ENCODE measurements at places on chromosomes 12 and 14.
A peak's percentile ranks its signal among the peaks of the same experiment; 100 is the strongest.

DNA sequence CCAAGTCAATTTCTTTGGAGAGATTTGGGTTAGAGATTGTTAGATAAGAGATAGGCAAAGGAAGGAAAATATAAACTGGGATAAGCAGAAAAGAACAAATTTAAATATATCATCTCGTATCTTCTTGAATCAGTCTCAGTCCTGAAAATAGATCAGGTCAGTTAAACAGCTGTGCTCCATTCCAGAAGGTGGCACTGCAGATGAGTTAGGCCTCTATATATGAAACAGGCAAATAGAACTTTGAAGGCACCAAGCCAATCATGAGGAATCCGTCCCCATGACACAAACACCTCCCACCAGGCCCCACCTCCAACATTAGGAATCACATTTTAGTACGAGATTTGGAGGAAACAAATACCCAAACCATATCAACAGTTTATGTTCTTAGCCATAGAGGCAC is 605.5 kb upstream of the USP15 start:
- no peak for DNase-seq

DNA sequence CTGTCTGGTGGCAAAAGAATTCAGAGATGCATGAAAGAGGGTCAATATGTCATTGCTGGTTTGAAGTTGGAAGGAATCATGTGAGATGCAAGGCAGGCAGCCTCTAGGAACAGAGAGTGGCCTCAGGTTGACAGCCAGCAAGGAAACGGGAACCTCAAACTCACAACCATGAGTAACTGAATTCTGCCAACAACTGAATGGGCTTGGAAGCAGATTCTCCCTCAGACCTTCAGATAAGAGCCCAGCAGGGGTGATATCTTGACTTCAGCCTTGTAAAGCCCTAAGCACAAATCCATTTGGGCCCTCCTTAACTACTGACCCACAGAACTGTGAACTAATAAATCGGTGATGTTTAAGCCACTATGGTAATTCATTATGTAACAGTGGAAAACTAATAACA is 35.8 kb downstream of the USP15 start:
- DNase-seq, result no peak

- no peak for DNase-seq
Observed at GRCh38 chr12:57233357-57234232, 4.1 kb downstream of the SHMT2 start.

DNA sequence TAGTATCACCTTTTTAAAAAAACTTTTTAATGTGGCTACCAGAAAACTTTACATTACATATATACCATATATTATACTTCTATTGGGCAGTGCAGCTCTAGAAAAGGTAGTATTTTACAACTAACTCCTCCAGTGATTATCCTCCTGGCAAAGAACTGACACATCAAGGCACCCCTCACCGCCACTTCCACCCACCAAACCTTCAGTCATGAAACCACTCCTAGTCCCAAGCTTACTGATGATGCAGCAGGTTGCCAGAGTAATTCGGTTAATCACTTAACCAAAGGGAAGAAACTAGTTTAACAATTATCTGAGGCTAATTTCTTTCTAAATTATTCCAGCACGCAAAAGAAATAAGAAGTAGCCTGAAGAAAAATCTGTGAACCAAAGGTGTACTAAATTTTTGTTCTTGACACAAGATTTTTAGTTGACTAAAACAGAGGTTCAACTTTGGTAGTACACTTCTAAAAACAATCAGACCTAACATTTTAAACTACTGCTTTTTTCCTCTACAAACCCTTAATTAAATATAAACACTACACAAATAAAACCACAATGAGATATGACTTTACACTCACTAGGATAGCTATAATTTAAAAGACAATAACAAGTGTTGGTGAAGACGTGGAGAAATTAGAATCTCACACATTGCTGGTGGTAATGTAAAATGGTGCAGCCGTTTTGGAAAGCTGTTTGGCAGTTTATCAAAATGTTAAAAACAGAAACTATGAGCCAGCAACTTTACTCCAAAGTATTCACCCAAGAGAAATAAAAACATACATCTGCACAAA is 16.7 kb downstream of the SPPL3 start:
- no peak for DNase-seq

DNA sequence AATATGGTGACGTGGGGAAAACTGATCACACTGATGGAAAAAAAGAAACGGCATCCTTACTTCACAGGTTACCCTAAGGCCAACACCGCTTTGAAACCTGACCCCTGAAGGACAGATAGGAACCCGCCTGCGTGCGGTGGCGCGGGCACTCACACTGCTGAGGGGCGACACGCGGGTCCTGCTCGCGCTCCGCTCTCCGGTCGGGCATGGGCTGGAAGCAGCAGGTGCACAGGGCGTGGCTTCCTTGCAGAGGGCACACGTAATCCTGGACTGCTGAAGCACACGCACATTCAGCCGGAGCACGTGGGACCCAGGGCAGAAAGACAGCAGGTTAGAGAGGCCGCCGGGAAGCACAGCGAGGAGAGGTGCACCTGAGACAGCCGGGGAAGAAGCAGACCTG is 22.8 kb upstream of the GOLGA3 start:
- DNase-seq, result no peak

DNA sequence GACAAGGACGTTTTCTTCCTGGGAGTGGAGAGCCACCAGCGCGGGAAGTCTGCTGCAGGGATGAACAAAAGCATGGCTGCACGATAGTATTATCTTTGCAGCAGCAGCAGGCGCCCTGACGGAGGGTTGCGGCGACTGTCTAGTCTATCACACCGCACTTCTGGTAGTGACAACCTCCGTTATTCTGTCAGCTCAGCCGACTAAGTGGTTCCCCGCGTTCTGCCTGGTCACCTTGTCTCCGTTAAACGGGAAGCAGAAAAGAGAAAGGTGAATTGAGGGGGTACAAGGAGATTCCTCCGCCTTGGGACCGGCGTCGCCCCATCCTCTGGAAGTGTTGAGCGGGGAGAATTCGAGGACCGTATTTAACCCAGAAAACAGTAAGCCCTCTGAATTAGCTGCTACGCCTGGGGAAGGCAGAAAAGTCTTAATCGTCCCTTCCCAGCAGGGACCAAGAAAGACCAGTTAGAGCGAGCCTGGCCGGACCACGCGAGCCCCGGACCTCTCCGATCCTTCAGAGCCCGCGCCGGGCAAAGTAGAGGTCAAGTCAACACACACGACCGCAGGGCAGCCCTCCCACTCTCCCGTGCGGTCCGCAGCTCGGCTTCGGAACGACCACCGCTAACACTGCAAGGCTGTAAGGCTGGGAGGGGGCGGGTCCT is 536 bp upstream of the DAAM1 start:
- peak; percentile 29 for DNase-seq

GRCh38 chr12:62860501-62861411 is 74.2 kb downstream of the PPM1H start:
- no peak for DNase-seq

GRCh38 chr12:109741286-109741969 is 27.8 kb downstream of the FAM222A start:
- no peak for DNase-seq

DNA sequence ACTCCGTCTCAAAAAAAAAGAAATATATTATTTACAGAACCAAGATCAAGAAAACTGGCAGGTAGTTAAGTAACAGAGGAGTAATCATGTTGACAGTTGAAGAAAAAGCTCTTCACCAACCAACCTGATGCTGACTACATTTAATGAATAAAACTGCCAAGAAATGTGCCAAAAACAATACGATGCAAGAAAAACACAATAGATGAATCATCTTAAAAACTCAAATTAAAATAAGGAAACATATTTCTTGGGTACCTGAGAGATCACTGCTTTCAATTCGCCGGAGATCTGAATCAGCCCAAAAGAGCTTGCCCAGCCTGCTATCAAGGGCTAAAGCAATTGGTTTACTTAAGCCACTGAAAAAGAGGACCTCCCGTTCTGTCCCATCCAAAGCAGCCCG is 76.4 kb downstream of the BCL2L14 start:
- DNase-seq, result no peak

DNA sequence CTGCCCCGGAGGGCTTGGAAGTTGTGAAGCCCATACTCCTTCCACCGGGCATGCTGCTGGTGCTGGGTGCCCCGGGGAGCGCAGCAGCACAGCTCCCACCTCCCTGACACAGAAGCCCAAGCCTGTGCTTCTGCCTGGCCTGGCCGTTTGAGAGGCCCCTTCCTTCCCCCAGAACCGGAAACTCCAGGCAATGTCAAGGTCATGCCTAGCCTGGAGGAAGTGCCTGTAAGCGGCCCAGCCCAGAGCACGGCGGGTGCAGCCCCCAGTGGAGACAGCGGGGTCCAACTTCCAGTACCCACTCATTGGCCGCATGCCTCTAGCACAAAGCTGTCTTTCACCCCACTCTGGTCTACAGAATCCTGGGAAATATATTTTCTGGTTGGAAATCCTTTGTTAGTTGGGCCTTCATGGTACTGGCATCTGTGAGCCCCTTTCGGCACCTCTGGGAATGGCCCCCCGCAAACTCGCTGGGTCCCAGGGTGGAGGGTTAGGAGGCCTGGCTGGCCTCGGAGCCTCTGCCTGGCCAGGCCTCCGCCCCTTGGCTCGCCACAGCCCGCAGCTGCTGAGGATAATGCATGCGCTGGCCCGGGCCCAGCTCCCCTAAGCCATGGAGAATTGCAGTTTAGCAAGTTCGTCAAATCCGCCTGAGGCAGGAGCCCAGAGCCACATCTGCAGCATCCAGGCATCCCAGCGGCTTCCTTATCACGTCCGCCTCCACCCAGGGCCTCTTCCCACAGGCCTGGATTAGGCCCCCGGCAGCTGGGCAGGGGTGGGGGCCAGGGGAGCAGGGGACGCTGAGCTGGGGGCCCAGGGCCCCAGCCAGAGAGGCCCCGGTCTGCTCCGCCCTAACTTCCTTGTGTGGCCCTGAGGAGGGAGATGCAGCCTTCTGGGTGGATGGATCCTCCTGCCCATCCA is 48.9 kb upstream of the DLK1 start:
- peak; percentile 10 for DNase-seq

DNA sequence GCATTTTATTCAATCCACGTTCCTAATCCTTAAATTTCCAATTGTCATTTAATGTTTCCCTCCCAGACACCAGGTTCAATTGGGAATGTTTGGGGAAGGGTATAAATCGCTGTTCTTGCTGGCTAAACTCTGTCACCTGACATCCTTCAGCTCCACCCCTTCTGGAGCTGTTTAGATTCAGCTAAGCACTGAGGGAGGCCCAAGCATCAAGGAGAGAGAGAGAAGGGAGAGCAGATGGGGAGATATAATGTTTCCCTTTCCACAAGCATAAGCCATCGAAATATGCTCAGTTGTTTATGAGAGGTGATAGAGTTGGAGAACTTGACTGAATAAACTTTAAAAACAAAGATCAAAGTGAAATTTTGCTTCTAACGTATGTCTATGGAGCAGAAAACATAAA is 1.8 kb downstream of the ABCC9 start:
- DNase-seq, result no peak

DNA sequence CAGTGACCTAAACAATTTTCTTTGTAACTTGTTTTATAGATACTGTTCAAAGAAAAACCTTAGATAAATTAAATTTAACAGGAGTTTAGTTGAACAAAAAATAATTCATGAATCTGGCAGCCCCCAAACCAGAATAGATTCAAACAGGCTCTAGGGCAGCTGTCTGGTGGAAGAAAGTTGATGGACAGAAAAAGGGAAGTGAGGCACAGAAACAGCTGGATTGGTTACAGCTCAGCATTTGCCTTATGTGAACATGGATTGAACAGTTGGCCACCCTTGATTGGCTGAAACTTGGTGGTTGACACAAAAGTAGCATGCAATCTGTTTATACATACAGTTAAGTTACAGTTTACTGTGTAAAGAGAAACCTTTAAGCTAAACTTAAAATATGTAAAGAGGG is 954.3 kb upstream of the FLRT2 start:
- DNase-seq, result no peak

DNA sequence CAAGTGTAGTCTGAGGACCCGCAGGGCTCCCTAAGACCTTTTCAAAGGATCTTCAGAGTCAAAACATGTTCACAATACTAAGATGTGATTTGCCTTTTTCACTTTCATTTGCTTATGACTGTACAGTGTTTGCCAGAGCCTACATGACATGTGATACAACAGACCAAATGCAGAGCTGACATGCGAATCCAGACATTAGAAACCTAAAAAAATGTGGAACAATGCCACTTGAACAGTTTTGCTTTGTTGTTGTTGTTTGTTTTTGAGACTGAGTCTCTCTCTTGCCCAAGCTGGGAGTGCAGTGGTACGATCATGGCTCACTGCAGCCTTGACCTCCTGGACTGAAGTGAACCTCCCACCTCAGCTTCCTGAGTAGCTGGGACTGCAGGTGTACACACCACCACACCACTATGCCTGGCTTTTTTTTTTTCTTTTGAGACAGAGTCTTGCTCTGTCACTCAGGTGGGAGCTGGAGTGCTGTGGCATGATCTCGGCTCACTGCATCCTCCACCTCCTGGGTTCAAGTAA is 5.3 kb upstream of the RAB35 start:
- DNase-seq, result no peak

DNA sequence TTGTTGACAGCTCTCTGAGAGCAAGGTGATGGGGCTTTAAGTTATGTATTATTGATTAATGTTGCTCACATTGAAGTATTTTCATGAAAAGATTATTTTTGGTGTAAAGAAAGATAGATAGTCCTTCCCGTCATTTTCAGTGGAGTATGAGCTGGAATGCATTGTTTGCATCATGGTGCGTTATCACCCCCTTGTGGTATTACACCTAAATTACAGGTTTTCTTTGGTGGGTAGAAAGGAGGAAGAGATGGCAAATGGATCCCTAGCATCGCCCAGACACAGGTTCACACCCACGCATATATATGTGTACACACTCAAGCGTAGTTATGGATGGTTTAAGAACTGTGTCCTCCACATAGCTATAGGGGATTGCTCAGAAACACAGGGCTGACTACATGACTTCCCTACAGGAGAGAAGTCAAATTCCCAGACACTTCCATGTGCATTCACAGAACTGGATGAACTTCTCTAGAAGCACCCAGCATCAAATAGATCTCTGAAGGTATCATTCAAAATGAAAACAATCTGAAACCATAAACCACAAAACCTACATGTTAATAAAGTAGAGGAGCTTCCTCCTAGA is 14.4 kb upstream of the SERPINA10 start:
- no peak for DNase-seq

- DNase-seq, result no peak
Observed at GRCh38 chr12:95733141-95733825, 57.3 kb downstream of the NTN4 start.

DNA sequence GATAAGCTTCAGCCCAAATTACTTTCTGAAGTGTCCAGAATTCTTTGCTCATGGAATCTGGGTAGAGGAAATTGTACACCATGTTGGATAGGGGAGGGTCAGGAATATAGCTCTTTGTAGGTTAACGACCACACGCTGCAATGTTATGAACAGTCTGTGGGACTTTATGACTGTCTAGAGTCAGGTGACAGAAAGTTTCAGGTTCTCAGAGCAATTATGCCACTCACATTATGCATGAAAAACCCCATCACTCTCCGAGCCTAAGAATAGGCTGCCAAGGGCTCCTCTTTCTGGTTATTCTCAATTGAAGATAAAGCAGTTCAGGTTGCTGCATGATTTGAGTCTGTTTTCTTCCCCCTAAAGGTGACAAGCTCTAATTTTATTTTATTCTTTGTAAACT is 430.9 kb downstream of the ATP23 start:
- DNase-seq, result no peak

DNA sequence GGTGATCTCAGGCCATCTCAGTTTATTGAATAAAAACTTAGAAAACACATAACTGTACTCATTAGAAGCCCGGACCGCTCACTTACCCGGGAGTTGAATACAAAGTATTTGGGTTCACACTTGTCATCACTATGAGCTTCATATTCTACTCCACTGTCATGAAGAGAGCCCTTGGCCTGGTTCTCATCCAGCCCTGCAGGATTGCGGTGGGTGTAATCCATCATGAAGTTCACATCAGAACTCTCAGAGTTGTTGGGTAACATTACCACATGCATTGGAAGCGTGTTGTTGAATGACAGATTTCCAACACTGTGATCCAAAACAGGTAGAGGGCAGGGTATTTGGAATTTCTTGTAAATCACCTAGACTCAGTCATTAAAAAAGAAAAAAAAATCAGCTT is 47.4 kb downstream of the SLC38A4 start:
- DNase-seq, result no peak

Measured in substantia nigra (tissue), 51 donors.